Smooth muscle cell of trachea (primary cell): ENCODE measurements at places on chromosomes 1 and 21. TPM values are rescaled to one million over a fixed set of nuclear protein-coding genes. Genes with fewer than 3 reads are reported as not detected.

OR2M3 gene
- not detected in 2 replicates for total RNA-seq

SPRR2F gene
- total RNA-seq: not detected in 2 replicates

ELAPOR1 gene
- total RNA-seq: 0.15 and 0.33 TPM in 2 replicates

KIF26B gene
- total RNA-seq: 0.87 and 3.3 TPM in 2 replicates

KIF1B gene
- total RNA-seq: 31.1 and 43.6 TPM in 2 replicates

ITLN1 gene
- not detected in 2 replicates for total RNA-seq

S100A14 gene
- total RNA-seq: 0.33 TPM in 1 of 2 replicates, not detected in the other

SPATA45 gene
- not detected in 2 replicates for total RNA-seq

GJA4 gene
- 0.15 TPM in 1 of 2 replicates, not detected in the other for total RNA-seq

ABL2 gene
- total RNA-seq: 37.7 and 45.8 TPM in 2 replicates

SYT14 gene
- total RNA-seq: 4.1 and 8.1 TPM in 2 replicates

ENAH gene
- 86.2 and 99.9 TPM in 2 replicates for total RNA-seq

RAB3B gene
- total RNA-seq: 29.5 and 33.7 TPM in 2 replicates
